ENCODE measurements at places on chromosomes 13 and 19.

- DNase-seq: peak; percentile 78
Observed at GRCh38 chr19:12766051-12766521, 9.3 kb downstream of the HOOK2 start.

DNA sequence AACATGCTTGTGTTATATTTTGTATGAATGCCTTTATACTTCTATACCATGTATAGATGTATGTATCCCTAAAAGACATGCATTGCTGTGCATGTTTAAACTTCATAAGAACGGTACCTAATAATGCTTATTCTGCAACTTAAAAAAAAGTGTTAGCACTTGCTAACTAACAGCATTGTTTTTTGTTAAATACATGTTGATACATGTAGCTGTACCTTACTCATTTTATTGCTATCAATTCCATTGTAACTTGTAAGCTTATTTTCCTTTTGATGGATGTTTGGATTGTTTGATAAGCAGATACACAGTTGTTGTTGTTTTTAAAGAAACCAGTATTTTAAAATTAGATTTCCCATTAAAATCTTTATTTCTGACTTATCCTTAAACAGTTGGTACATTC is 53.8 kb downstream of the CDK8 start:
- no peak for DNase-seq

DNA sequence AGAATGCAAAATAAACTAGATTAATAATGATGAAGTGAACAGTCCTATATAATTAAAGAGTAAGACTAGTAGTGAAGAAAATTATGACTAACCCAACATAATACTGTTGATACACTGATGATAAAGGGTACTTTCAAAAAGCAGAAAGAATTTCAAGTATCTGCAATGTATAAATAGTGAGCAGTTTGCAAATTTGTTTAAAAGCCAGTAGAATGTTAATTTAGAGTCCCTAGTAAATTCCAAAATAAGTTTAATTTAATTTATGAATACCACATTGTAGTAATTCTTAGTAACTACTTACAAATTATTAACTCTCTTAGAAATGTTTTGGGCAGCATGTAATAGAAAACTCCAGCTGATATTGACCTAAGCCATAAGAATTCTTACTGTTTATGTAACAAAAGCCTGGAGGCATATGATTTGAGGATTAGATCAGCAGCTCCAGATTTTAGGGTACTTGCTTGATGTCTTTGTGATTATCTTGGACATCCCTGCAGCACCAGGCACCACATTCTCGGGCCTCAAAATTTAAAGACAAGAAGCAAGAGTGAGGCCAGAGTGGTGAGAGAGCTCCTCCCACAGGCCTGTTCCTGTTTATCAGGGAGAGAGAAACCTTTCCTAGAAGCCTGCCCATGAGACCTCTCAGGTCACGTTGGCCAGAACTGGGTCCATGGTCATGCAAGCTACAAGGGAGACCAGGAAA is 67.6 kb upstream of the TDRD3 start:
- DNase-seq: no peak

DNA sequence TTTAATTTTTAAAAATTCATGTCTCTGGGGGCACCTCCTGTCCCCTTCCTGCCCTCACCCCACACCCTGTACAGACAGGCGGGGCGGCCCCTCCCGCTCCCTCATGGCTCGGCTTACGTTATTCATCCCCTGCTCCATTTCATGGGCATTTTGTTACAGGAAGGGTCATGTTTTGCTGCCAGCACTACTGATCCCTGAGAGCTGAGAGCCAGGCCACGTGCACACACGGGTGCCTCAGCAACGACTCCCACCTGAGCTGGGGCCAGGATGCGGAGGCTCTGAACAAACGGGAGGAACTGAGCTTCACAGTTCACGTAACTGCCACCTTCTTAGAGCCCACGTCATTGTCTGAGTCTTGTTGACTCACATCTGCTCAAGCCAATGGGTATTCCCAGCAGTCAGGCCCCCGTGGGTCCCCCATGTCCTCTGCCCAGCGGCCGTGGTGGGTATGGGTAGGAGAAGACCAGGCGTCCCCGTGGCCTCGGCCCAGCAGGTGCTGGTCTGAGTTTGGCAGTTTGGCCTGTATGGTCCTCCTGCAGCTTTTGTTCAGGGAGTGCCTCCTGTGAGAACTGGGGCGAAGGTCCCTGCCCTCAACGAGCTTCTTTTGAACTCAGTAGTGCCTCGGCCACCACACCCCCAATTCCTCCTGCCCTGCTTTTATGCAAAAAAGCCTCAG is 16.4 kb upstream of the TMEM255B start:
- DNase-seq: peak; percentile 27

- no peak for DNase-seq
Observed at GRCh38 chr19:49110567-49110966, 3.6 kb upstream of the LIN7B start.

- no peak for DNase-seq
Observed at GRCh38 chr19:10286803-10287737, at the start of gene ICAM4. ICAM4 (plus strand) TSS chr19:10286955; CDS start chr19:10287013, 58 bp downstream.

DNA sequence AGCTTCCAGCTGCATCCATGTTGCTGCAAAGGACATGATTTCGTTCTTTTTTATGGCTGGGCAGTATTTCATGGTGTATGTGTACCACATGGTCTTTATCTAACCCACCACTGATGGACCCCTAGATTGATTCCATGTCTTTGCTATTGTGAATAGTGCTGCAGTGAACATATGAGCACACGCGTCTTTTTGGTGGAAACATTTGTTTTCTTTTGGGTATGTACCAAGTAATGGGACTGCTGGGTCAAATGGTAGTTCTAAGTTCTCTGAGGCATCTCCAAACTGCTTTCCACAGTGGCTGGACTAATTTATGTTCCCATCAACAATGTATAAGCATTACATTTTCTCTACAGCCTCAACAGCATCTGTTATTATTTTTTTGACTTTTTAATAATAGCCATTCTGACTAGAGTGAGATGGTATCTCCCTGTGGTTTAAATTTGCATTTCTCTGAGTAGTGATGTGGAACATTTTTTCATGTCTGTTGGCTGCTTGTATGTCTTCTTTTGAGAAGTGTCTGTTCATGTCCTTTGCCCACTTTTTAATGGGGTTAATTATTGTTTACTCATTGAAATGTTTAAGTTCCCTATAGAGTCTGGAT is 6.8 kb upstream of the UBE2L5 start:
- DNase-seq: no peak

DNA sequence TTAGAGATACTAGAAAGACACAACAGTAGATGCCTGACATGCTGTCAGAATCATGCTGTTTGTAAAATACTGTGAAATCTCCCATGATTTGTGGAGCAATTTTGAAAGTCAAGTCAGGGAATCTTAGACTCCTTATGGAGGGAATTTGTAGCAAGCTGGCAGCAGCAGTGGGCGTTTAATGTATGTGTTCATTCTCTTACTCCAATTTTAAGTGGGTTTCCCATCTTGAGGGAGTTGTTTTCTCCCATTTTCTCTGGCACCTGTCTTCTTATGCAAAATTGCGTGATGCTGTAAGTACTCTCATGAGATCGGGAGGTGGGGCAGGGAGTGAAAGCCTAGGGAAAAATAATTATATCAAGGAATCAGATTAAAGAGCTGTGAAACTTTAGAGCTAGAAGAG is 16.0 kb upstream of the GTF2F2 start:
- DNase-seq: no peak

GRCh38 chr13:111555268-111555808 is 234.9 kb downstream of the TEX29 start:
- no peak for DNase-seq

DNA sequence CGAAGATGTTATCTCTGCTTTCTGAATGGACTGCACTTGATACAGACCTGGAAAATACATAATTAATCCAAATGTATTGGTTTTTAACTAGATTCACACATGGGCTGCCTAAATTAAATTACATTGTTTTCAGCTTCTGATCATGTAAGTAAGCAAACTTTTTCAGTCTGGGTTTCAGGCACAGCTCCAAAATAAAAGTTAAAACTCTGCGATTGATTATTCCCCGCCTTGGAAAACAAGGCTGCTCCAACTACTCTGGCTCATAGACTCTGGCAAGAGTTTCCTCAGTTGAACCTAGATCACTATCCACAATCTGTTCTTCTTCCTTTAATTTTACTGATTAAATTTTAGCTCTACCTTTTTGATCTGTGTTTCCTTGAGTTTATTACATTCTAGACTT is 526.0 kb upstream of the SPRY2 start:
- DNase-seq: no peak

- DNase-seq: no peak
Observed at GRCh38 chr19:57664269-57665127, 4.2 kb upstream of the ZSCAN4 start.

- DNase-seq: no peak
Observed at GRCh38 chr13:88919970-88920628, 1248.9 kb downstream of the SLITRK5 start.

DNA sequence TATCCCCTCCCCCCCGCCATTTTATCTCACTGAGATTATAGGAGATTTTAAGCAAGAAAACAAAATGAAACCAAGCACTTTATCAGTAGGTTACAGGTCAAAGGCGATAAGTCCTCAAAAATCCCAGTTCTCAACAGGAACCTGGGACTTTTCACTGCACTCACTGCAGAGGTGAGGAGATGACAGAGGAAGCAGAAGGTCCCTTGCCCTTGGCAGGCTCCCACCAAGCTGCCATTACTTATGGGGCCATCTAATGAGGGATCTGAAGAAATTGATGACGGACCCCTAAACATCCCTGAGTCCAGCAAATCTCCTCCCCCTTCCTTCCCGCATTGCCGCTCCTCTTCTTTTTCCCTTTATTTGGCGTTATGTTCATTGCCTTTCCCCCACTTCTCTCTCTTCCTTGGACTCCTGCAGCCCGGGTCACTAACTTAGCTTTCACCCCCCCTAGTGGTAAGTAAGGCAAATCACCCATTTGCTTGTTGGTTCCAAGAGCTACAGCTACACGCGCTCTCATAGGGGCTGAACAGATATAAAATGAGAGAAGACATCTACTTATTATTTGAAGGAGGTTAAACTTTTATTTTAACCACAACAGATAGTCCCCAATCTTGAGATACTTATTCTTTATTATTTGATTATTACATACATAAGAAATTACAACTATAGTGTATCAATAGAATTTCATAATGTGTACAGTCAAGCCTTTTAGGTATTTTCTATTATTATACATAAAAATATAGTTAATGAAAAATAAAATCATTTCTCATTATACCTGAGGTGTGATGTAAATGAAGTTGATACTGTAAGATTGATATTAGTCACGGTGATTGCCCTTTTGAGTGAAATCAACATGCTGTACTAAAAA is 52.0 kb upstream of the ARGLU1 start:
- DNase-seq: no peak
